ENCODE measurements at places on chromosomes 5 and 9.

- DNase-seq = no peak
Measured at GRCh38 chr5:10262995-10263394, 12.9 kb downstream of the CCT5 start.

DNA sequence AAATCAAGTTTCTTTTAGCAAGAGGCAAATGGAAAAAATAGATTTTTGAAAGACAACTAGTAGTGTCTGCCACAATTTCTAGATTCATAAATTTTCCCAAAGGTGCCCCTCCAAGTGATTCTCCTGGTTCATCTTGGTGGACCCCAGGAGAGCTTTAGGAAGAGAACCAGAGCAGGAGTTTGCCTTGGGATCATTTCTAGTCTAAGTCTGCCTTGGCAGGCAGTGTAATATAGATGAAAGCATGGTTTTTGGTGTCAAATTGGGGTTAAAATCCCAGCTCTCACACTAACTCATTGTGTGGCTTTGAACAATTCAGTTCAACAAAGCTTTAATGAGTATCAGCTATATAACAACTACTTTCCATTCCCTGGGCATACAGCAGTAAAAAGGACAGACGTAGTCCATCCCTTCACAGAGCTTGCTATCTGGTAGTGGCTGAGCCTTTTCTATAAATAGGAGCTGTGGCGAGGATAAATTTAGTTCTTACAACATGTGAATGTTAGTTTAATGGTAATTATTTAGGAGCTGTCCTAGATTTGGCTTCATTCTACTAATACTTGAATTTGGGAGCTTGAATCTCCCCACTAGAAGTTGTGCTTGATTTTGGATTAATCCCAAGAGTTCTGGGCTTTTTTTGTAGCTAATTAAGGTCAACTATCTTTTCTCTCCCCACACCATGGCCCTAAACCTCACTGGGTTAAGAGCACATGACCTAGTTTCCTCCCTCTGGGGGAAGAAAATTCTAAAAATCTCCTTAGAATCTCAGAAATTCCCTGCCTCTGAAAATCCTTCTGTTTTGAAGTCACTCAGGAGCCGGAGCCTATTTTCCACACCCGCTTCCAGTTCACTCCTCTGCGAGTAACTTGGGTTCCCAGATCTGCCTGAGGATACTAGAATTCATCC lies 197.8 kb downstream of the PCSK1 start:
- no peak for DNase-seq

GRCh38 chr9:4665357-4665756 lies 923 bp downstream of the SPATA6L start:
- DNase-seq = no peak

DNA sequence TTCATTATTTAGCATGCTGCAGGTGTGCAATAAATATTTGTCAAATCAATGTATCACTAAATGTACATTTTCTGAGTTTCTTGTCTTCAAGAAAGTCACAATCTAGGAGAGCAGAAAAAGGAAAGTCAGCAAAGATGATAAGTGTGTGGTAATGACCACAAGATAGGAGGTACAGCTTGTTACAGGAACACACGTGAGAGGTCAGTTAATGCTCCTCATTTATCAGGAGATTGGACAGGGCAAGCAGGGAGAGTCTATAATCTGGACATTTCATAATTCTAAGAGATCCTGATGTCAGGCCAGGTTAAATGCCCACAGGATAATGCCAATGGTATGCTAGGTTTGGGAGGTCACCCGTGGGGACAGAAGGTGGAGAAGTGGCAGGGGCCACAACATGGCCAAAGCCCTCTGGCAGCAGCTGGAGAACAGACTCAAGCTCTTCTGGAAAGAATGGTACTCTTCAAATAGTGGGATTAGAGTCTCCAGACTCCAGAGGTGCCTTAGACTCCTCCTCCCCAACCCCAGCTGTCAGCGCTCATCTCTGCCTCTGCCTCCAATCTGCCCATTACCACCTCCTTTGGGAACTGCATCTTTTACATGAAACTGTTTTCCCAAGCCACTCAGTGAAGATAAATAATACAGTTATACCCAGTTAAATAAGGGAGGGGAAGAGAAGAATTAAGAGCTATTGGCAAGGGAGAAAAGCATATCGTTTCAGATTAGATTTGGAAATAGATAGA lies 114.3 kb downstream of the ASTN2 start:
- no peak for DNase-seq

- DNase-seq = no peak
Measured at GRCh38 chr9:127518091-127518856, 67.0 kb downstream of the LRSAM1 start.

DNA sequence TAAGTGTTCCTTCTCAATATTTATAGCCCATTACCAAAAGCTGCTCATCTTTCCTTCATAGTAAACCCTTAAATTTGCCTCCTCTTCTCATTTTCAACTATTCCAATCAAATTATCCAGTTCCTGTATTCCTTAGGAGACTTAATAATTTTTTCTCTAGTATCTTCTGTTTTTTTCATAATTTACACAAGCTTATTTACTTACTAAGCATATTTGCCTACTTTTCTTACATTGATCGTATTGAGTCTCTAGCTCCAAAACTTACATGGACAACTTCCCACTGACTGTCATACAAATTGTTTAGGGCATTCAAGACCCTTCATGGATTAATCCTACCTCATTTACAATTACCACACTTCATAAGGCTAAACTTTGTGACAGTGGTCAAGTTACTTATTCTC lies 3.6 kb downstream of the CERT1 start:
- DNase-seq = no peak

GRCh38 chr9:111621895-111622480 lies 9.1 kb upstream of the DNAJC25 start:
- no peak for DNase-seq

GRCh38 chr9:137691646-137692351 lies 73.0 kb downstream of the EHMT1 start:
- DNase-seq = no peak

GRCh38 chr9:10062629-10063395 lies 550.0 kb downstream of the PTPRD start:
- DNase-seq = no peak

- no peak for DNase-seq
Measured at GRCh38 chr5:124398460-124398859, 348.0 kb downstream of the ZNF608 start.

- DNase-seq = no peak
Measured at GRCh38 chr9:121242219-121242958, 25.6 kb upstream of the GSN start.

DNA sequence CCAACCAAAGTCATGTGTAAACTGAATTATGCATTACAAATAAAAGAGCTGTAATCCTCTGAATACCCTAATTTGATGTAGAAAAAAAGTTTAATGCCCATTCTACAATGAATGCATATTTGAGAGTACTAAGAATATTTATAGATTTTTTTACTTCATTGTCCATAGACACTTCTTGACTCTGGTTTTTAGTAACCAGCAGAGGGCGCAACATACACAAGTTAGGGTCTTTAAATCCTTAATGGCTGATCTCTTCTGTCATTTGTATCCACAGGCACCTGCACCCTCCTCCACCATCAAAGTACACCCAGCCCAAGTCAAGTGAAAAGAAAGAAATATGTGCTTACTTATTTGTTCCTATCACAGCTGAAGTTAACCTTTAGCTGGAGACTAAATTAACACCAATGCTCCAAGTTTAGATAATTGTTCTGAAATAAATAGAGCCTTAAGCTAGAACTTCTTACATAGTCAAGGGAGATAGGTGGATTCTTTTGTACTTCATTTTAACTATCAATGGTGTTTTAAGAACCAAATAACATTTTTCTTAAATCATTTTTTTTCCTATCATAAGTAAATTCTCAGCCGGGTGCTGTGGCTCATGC lies 524.2 kb upstream of the DAB2 start:
- DNase-seq = peak; percentile 6

DNA sequence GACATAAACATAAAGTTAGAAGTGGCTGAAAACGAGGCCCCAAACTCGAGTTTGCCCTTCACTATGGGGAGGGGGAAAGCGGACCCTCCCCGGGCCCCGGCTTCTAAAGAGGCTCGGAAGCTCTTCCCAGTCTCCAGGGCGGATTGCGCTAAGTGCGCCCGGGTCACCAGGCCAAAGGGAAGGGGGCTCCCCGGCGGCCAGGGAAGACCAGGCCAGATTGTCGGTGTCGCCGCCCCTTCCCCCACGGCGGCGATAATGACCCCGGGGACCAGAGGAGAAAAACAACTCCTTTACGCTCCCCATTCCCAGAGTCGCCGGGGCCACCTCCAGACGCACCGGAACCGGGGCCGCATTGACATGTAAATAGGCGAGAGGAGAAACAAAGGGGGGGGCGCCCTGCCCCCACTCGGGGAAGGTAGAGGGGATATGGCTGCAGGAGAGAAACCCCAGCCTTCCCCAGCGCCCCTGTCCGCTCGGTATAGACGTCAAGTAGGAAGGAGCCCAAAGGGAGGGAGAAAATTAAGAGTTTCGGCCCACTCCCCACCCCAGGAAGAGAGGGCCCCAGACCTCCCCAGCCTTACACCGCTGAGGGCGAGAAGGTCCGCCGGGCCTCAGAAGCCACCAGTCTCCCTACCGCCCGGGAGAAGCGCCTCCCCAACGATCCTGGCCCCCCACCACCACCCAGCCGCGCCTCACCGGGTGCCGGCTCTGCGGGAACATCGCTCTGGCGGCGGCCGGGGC lies 1.7 kb downstream of the TLE1 start:
- no peak for DNase-seq

- DNase-seq = no peak
Measured at GRCh38 chr5:122297587-122298298, 14.3 kb upstream of the SNCAIP start.

GRCh38 chr5:83034528-83035207 lies 42.5 kb downstream of the TMEM167A start:
- DNase-seq = no peak

GRCh38 chr9:106717686-106718085 lies 145.3 kb upstream of the ZNF462 start:
- DNase-seq = no peak

DNA sequence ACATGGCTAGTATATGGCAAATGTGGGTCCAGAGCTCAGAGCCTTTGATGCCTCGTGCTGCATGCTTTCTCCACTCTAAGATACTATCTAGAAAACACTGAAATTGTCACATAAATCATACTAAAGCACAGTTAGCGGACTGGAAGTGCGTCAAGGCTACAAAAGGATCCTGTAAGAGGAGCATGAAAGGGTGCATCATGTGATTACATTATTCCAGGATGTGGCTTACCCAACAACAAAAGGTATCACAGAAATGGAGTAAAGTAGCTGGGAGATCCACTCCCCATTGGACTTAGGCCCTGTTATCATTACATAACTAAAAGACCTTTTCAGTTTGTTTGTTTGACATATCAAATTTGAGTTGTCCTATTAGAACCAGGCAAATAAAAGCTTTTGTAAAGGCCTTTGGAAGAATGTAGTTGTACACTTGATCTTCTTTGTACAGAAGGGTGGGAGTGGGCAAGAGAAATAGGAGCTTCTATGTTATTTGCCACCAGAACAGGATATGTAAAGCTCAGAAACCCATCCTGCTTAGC lies 6.9 kb downstream of the SLC31A1 start:
- no peak for DNase-seq

- no peak for DNase-seq
Measured at GRCh38 chr5:40873286-40873880, 32.2 kb downstream of the CARD6 start.

DNA sequence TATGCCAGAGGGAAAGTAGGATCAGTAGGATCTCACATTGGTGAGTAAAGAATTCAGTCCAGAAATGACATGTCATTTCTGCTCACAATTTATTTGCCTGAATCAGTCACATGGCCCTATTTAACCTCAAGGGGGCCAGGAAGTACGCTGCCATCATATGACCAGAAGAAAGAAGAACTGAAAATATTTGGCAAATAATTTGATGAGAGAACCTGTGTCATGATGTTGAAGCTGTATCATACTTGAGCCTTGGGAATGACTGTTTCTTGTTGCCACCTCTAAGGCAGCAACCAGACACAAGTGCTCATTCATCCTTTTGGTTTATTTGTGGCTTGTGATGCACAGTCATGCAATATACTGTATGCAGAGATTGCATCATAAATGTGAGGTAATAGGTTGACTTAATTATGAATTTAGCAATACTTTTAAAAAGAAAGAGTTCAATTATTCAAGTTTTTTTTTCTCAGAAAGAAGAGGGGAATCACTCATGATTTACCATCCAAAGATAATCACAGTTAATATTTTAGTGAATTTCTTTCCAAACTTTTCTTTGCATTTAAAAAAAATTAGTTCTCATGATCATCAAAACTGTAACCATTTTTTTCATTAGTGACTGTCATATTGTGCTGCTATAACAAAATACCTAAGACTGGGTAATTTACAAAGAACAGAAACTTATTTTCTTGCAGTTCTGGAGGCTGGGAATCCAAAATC lies 8.2 kb upstream of the ZFYVE16 start:
- DNase-seq = no peak

DNA sequence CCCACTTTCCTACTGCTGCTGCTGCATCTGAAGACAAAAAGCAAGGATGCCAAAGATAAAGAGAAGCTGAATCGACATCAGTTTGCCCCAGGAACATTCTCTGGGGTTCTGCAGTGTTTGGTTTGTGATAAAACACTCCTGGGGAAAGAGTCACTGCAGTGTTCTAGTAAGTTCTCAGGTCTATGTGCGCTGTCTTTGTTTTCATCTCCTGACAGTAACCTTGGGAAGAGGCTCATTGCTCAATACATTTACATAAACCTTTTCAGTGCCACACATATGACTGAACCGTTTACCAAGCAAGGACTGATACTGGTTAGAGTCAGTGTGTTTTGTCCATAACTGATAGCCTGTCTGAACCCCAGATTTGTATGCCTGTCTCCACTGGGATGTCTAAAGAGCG lies 232.1 kb downstream of the ARHGEF28 start:
- no peak for DNase-seq

DNA sequence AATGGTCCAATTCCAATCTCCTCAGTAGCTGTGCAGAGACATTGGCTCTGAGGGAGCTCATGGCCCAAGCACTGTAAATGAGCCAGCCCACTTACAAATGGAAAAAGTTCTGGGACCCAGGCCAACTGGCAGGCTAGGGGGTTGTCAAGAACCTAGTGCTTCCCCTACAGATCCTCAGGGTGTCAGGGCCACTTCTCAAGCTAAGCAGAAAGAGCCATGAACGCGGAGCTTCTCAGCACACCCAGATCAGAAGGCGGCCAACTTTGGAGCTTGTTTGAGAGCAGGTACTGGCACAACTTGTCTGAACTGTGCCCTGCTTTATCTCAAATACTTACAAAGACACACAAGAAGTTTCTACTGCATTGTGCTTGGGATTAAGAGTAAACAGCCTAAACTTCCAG lies 17.5 kb downstream of the TLE1 start:
- no peak for DNase-seq

- no peak for DNase-seq
Measured at GRCh38 chr5:55062039-55062779, 38.2 kb downstream of the GZMK start.

GRCh38 chr5:61254969-61255555 lies 77.0 kb upstream of the ZSWIM6 start:
- DNase-seq = no peak

DNA sequence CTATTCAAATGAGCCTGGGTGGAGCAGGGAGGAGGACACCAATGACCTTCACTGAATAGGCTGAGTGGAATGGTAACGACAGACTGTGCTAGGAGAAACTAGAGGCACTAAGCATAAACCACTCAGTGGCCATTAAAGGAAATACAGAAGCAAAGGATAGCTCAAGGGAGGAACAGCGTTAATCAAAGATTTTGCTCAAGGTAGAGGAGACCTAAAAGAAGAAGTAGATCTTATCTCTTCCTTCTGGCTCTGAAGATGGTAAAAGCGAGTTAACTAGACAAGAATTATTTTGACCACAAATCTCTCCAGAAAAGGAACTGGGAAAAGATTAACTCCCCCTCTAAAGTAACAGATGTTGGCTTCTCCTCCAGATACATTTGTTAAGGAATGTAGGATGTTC lies 299.6 kb downstream of the EPB41L4A start:
- DNase-seq = no peak
